H7 (cell line): ENCODE measurements at places on chromosomes 11 and 22. TPM values are rescaled to one million over a fixed set of nuclear protein-coding genes. Genes with fewer than 3 reads are reported as not detected.

Gene LRRC32
- total RNA-seq: 0.63 and 0.94 TPM in 2 replicates

Gene ACAD8
- total RNA-seq: 44.2 TPM in 2 replicates

Gene FSHB
- total RNA-seq: not detected in 2 replicates

Gene LSP1
- 0.35 and 2.0 TPM in 2 replicates for total RNA-seq

Gene TYR
- total RNA-seq: not detected in 2 replicates

Gene MAJIN
- 0.97 and 1.1 TPM in 2 replicates for total RNA-seq

Gene SEC14L3
- total RNA-seq: not detected in 2 replicates

Gene ADM2
- 3.0 and 3.2 TPM in 2 replicates for total RNA-seq
